ENCODE measurements at places on chromosomes 11 and 22.

DNA sequence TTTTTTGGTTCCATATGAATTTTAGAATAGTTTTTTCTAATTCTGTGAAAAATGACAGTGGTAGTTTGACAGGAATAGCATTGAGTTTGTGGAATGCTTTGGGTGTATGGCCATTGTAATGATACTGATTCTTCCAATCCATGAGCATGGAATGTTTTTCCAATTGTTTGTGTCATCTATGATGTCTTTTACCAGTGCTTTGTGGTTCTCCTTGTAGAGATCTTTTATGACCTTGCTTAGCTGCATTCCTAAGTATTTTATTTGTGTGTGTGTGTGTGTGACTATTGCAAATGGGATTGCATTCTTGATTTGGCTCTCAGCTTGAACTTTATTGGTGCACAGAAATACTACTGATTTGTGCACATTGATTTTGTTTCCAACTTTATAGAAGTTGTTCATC lies 3.0 kb upstream of the CSF2RB start:
- DNase-seq = no peak

DNA sequence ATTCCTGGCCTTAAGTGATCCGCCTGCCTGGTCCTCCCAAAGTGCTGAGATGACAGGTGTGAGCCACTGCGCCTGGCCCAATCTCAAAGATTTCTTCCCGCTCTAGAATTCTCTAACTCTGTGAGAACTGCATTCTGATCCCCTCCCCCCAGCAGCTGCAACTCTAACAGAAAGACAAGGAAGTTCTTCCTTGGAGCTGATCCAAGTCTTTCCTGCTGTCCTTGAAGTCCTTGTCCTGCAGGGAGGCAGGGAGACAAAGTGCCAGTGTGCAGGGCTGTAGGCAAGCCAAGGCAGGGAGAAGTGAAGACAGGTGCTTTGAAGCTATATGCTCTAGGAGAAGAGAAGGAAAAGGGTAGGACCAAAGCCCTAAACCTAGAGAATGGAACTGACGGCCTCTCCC lies 9.5 kb upstream of the GGA1 start:
- no peak for DNase-seq

- no peak for DNase-seq
Observed at GRCh38 chr11:124077266-124077665, 36.1 kb upstream of the OR10G7 start.

- no peak for DNase-seq
Observed at GRCh38 chr22:40030026-40030757, 35.4 kb downstream of the FAM83F start.

Data from amygdala (tissue), 56 donors.